ENCODE measurements at places on chromosomes 1 and 21.
A peak's percentile ranks its signal among the peaks of the same experiment; 100 is the strongest.

- DNase-seq, result no peak
Observed at GRCh38 chr1:102961549-102961948, 146.8 kb downstream of the COL11A1 start.

- no peak for DNase-seq
Observed at GRCh38 chr1:19124273-19124672, 85.8 kb downstream of the UBR4 start.

DNA sequence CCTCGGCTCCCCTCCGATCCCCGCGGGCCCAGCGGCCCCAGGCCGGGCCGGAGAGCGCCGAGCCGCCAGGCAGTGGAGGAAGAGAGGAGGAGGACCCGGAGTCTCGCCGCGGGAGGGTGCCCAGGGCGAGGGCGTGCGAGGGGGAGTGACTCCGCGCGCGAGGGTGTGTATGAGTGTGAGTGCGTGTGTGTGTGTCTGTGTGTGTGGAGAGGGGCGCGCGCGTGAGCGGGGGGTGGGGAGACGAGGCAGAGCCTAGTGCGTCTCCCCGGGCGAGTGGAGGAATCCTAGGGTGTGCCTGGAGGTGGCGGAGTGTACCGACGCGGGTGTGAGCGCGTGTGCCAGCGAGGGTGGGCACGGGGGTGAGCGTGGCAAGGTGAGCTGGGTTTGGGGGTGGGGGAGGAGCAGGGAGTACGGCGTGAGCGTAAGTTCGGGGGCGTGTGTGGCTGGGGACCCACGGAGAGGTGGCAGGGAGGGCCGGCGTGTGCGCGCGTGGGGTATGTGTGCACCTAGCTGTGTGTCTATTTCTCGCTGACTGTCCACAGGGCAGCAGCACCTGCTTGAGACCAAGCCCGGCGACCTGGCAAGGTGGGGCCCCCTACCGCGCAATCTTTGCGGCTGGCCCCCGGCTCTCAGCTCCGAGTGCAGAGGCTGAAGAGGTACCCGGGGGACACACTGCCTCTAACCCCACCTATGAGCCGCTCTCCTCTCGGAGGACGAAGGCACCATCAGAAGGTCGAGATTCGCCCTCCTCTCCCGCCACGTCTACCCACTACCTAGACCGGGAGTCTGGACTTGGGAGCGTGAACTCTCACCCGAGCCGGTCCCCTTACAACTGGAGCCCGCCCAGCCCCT, 784 bp upstream of the KCND3 start:
- peak; percentile 79 for DNase-seq

- DNase-seq, result no peak
Observed at GRCh38 chr1:154725865-154726264, 117.9 kb upstream of the ADAR start.

- no peak for DNase-seq
Observed at GRCh38 chr1:164708596-164708995, 149.6 kb downstream of the PBX1 start.

GRCh38 chr1:208944981-208945451, 638.5 kb upstream of the CAMK1G start:
- no peak for DNase-seq

DNA sequence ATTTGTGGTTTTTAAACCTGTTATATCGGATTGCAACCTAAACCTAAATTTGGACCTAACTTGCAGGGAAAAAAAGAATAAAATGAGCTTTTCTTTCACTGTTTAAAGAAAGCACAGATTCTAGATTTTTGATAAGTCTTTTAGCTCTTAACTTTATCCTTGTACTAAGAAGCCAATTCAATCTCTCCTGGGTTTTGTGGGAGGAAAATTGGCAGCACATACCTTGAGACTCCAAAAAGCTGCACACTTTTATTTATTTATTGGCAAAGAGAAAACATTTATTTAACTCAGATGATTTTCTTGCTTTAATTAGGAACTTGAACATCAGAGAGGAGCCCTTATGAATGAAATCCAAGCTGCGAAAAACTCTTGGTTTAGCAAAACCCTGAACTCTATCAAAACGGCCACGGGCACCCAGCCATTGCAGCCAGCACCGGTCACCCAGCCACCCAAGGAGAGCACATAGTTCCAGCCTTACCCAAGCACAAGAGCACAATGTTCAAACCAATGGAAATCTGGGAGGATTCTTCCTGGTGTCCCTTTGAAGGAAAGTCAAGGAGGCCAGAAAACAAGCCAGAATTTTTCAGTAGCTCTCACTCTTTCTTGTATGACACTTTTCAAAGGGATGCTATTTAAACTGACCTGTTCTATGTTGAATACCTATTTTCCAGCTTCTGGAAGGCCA, 10.1 kb upstream of the CACYBP start:
- DNase-seq, result no peak

DNA sequence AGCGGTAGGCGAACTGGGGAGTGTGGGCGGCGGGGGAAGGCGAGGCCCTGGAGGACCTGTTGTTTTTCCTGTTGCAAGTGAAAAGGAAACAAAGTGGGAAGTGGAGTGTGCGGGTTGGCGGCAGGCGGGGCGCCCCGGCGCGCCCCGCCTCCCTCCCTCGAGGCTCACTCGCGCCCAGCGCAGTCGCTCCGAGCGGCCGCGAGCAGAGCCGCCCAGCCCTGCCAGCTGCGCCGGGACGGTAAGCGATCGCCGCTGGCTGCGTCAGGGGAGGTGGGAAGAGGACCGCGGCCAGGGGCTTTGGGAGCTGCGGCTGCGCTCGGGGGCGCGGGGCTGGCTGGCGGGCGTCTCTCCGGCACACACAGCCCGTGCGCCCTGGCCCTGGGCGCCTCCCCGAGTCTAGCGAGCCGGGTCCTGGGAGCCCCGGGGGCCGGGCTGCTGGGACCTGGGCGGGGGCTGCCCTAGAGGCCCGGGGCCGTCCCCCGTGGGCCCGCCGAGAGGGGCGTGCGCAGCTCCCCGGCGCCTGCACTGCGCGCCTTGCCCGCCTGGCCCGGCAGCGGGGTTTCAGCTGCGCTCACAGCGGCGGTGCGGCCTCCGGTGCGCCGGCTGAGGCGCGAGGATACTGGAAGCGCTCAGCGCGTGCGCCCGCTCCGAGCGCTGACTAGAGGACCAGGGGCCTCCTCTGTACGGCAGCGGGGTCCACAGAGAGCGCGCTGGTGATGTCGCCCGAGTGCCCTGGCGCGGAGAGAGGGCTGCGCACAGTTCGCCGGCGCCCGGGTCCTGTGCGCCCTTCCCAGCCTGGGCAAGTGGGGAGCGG, at the start of gene PIK3CD:
Gene PIK3CD, plus strand, starts transcription at position 167 of the 814 bp plus-strand sequence. CDS start 58,725 bp downstream, outside the sequence.
- peak; percentile 19 for DNase-seq

- no peak for DNase-seq
Observed at GRCh38 chr1:5001466-5001865, 347.1 kb downstream of the AJAP1 start.

- no peak for DNase-seq
Observed at GRCh38 chr1:119656410-119656955, 8.4 kb upstream of the ZNF697 start.
